ENCODE measurements at places on chromosomes 12 and 14. TPM values are rescaled to one million over a fixed set of nuclear protein-coding genes. Genes with fewer than 3 reads are reported as not detected.
A peak's percentile ranks its signal among the peaks of the same experiment; 100 is the strongest.

The C3AR1 gene
- total RNA-seq = 0.94 TPM

GRCh38 chr14:36874396-36875138 is 212.9 kb downstream of the PAX9 start:
- no peak for DNase-seq

The SMARCC2 gene
- total RNA-seq = 96.4 TPM

The GLIPR1L1 gene
- total RNA-seq = not detected

GRCh38 chr14:92323916-92324818 is 1.2 kb downstream of the SLC24A4 start:
- no peak for DNase-seq

- DNase-seq = no peak
Observed at GRCh38 chr12:23585156-23585781, 364.2 kb downstream of the SOX5 start.

- DNase-seq = peak; percentile 30
Observed at GRCh38 chr12:6699989-6700645, 498 bp downstream of the PIANP start.

The KLRK1 gene
- 0.33 TPM for total RNA-seq

GRCh38 chr14:67199016-67199415 is 9.8 kb downstream of the GARIN2 start:
- no peak for DNase-seq

The DTX3 gene
- total RNA-seq = 15.8 TPM

The COX6A1 gene
- total RNA-seq = 474 TPM

The OLR1 gene
- total RNA-seq = not detected
